ENCODE measurements at places on chromosomes 2 and 18.

GRCh38 chr2:43887176-43887575, 48.4 kb downstream of the ABCG8 start:
- DNase-seq, result no peak

DNA sequence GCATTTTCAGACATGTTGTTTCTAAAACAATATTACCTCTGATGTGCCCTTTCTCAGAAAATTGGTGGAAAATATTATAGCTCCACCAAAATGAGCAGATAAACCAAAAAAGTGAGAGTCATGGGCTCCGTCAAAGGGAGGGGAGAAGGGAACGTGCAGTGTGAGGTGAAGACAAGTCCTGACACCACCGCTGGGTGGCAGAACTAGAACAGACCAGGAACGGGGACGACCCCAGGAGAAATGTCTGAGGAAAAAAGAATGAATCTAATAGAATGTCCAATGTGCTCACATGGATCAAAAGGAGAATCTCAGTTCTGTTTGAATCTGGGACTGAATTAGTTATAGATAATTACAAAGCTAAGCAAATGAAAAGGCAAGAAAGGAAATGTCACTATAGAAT, 22.6 kb upstream of the BCL2 start:
- DNase-seq, result peak; percentile 29

GRCh38 chr2:182066400-182067087, 80.9 kb downstream of the PPP1R1C start:
- no peak for DNase-seq

GRCh38 chr2:23595601-23596251, 210.7 kb downstream of the KLHL29 start:
- DNase-seq, result no peak

DNA sequence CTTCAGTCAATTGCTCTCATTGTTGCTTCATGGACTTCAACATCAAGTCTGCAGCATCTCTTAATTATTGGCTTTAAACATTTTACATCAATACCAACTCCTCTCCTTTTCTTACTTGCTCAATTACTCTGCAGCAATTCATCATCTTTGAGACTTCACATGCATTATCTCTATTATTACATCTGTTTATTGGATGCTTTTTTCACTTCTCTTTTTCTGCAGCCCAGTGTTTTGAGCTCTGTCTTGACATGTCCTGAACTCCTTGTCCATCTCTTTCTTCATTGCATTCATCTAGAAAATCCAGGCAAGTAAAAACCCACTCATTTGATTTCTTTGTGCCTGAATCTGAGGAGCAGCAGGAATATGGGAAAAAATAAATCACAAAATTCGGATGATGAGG, 647.9 kb downstream of the PLCL1 start:
- no peak for DNase-seq

- no peak for DNase-seq
These were observed 85.8 kb downstream of the PLCL1 start for GRCh38 chr2:197890168-197890567.

- no peak for DNase-seq
These were observed 15.5 kb upstream of the DUSP19 start for GRCh38 chr2:183063083-183063482.

- DNase-seq, result no peak
These were observed 240.5 kb upstream of the MYT1L start for GRCh38 chr2:2571301-2572150.

GRCh38 chr18:4842751-4843150, 354.3 kb downstream of the AKAIN1 start:
- DNase-seq, result no peak

DNA sequence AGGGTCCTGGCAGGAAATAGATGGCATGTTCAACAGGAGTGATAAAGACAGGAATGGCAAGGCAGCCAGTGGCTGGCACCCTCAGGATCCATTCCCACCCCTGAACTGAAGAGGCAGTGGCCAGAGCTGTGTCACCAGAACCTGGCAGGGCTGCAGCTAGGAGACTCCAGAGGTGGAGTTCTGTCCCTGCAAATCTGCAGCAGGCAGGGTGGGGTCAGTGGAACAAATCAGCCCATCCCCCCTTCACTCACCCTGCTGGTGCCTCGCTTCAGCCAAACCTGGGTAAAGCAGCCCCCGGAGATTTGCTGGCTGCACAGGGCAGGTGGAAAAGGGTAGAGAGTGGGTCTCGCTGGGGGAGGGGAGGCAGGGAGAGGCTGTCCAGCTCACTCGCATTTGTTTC, 12.7 kb downstream of the INPP5D start:
- no peak for DNase-seq

DNA sequence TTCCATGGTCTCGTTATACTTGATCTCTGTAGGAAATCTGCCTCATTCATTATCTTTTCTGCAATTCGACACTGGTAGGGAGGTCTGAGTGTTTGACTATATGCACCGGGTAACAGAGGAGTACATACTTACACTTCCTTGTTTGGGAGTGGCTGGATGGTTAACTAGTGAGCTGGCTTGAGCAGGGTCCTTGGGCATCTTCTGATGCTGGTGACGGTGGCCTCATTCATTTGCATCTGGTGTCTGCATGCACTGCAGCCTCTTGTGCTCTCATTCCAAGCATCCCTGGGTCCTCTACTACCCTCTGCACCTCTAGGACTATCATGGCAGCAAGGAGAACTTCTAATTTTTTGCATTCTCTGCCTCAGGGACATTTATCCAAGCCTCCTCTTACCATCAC, 100.0 kb upstream of the TCF4 start:
- no peak for DNase-seq

- DNase-seq, result no peak
These were observed 81.9 kb downstream of the CDH2 start for GRCh38 chr18:28095041-28095440.

- no peak for DNase-seq
These were observed 147.1 kb downstream of the NOL4 start for GRCh38 chr18:34077599-34077998.

DNA sequence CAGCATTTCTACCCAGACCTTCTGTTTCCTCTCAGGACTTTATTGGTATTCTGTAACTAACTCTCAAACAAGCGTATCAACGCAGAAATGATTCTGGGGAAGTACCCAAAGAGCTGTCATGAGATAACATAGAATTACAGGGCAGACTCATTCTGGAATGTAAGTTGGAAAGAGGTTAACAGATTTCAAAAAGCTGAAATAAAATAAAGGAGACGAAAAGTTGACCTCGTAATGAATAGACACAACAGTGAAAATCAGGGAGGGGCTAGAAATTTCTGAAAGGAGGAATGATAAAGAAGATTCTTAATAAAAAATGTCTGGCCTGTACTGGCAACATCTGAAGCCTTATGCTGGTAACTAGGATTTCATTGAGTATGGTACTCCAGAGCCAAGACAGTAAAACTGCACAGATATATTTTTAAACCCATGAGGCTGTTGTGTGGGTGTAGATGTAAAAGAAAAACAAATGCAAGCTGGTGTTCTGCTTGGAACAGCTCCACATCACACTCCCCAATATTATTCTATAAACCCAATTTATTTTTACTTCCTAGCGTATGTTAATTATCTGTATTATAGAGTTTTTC, 23.9 kb downstream of the RBMS1 start:
- DNase-seq, result no peak

DNA sequence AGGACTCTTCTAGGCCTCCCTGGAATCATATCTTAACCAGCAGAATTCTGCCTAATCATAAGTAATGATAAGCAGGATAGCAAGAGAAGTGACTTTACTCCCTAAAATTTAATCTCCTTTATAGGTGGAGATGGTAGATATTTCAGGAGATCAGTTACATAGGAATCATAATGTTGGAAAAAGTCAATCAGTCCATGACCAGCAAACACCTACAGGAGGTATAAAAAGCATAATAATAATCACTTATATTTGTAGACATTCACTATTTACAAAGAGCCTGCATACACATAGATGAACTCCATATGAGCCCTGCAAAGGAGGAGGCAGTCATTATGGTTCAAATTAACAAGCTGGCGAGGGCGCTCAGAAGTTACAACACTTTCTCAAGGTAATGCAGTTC, 2.5 kb downstream of the GALNT5 start:
- no peak for DNase-seq

DNA sequence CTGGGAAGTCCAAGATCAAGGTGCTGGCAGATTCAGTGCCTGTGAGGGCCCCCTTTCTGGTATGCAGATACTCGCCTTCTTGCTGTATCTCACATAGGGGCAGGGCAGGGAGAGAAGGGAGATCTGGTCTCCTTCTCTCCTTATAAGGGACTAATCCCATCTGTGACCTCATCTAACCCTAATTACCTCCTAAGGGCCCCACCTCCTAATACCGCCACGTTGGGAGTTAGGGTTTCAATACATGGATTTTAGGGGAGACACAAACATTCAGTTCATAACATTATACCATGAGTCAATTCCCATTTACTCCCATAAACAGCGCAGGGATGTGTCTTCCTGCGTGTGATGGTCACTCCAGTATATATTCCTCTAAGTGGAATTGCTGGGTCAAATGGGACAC, 73.8 kb upstream of the TXNDC2 start:
- DNase-seq, result no peak

- no peak for DNase-seq
These were observed 2.3 kb downstream of the C1QL2 start for GRCh38 chr2:119156105-119156890.

DNA sequence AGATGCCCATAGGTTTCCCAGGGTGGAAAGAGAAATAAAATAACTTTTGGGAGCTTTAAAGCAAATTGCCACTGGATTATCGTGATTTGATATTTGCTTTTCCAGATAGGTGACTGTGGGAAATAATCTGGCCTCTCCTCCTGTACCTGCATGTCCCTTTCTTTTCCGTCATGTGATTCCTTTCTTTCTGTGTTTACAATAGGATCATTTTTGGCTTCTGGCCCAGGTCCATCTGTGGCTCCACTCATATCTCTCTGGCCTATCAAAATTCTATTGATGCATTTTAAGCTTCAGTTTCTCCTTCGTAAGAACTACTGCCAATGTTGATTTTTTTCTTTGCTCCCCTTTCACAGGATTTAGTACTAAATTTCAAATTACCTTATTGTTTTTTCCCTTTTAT, 153.6 kb downstream of the CCDC85A start:
- DNase-seq, result no peak

- DNase-seq, result no peak
These were observed 27.2 kb upstream of the GCFC2 start for GRCh38 chr2:75737961-75738360.

DNA sequence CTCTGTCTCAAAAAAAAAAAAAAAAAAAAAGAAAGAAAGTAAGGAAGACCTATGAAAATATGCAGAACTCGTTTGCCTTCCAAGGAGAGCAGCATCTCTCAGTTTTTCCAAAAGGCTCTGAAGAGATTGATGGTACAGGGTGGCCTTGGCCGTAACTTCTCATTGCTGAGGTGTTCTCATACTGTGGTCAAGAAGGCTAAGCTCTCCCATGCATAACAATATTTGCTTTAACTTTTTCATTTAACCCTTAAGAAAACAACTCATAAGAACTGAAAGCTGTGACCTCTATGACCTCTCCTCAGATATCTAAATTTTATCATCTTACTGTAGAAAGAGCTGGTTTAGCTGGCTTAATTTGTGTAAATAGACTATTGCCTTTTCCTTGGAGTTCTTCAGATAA, 37.1 kb upstream of the GATA6 start:
- no peak for DNase-seq

DNA sequence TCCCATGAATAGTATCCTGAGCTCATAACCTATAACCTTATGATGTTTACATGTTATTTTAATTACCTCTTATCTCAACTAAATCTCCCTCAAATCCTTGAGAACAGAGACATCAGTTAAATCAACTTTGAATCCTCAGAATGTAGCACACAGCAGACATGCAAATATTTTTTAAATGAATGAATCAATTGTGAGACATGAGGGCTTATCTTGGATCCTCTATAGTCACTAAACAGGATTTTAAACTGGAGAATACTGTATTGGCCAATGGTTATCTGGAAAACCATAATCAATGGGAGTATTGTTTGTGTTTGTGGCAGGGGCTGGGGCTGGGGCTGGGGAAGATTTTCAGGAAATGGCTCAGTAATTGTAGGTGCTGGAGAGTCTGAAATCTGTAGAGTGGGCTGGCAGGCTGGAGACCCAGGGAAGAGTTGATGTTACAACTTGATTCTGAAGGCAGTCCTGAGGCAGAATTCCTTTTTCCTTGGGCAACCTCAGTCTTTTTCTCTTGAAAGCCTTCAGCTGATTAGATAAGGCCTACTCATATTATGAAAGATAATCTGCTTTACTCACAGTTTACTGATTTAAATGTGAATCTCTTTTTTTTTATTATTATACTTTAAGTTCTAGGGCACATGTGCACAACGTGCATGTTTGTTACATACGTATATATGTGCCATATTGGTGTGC, 106.3 kb downstream of the NCOA1 start:
- DNase-seq, result no peak

DNA sequence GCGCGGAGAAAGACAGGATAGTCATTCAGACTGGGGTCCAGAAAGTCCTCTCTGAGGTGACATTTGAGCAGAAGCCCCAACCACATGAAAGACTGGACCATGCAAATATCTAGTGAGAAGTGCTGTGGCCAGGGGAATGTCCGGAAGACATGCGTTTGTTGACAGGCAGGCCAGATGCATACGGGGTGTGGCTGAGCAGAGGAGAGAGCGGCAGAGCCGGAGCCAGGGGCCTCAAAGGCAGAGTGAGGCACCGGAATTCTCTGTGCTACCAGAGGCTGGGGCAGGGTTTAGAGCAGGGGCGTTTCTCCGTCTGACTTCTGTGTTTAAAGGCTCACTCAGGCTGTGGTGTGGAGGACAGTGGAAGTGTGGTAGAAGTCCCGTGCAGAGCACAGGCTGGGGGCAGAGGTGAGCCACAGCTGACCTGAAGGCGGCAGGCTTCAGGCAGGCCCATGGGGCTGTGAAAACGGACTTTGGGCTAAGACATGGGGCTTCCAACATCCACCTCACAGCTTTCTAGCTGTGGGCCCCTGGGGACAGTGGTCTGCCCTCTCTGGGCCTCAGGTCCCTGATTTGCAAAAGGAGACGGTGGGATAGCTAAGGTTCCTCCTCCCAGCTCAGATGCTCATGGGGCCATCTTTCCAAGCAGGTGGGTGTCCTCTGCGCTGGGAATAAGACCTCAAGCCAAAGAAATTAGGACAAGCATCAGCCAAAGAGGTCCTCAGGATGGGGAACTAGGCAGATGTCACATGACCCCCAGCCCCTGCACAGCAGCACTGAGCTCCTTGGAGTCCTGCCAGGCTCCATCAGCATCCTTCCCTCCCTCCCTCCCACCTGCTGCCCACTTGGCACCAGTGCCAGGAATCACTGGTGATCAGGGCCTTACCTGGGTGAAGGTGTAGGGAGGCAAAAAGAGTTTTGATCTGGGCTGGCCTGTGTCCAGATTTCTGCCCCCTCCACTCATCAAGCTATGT, 11.2 kb downstream of the RUFY4 start:
- no peak for DNase-seq

DNA sequence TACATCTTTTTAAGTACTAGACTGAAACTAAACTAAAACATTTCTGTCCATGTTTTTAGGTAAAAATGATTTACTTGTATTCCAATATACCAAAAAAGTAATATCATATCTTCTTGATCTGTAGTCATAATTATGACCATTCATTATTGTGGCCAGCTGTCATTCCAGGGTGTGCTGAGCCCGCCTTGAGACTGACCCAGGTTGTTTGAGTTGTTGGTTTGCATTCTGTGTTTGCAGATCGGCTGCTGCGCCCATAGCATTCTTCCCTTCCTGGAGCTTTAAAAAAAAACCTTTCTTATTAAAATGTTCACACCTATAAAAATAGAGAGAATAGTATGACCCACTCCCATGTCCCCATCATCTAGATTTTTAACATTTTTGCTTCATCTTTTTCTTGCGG, 101.9 kb downstream of the PRKCE start:
- no peak for DNase-seq

Data from SK-N-DZ (cell line).